ENCODE measurements at places on chromosomes 12 and 14.

GRCh38 chr12:92110083-92110640, 35.5 kb downstream of the BTG1 start:
- H3K36me3 ChIP-seq = no peaks in the 10 kb centered on the region
- no peaks in the 10 kb centered on the region for H3K27me3 ChIP-seq
- H3K4me3 ChIP-seq = no peak overlapping the region
- H3K4me1 ChIP-seq = peaks cover 17% of the 10 kb centered on the region
- H3K27ac ChIP-seq = no peak overlapping the region
- DNase-seq = no peak

- H3K36me3 ChIP-seq = no peaks in the 10 kb centered on the region
- H3K27ac ChIP-seq = no peak overlapping the region
- H3K27me3 ChIP-seq = peaks cover 19% of the 10 kb centered on the region
- no peak for DNase-seq
- peaks cover 14% of the 10 kb centered on the region for H3K4me1 ChIP-seq
- peak overlapping the region; percentile 39 for H3K4me3 ChIP-seq
Measured at GRCh38 chr14:36646664-36647416, 14.8 kb upstream of the PAX9 start.

- H3K36me3 ChIP-seq = no peaks in the 10 kb centered on the region
- H3K27ac ChIP-seq = no peak overlapping the region
- peaks cover 28% of the 10 kb centered on the region for H3K27me3 ChIP-seq
- H3K4me3 ChIP-seq = no peak overlapping the region
Measured at GRCh38 chr12:65681226-65681625, 143.1 kb upstream of the HMGA2 start.

GRCh38 chr14:72545411-72546311, 348.2 kb downstream of the DPF3 start:
- no peaks in the 10 kb centered on the region for H3K36me3 ChIP-seq
- no peak overlapping the region for H3K4me3 ChIP-seq
- no peaks in the 10 kb centered on the region for H3K27me3 ChIP-seq
- no peaks in the 10 kb centered on the region for H3K4me1 ChIP-seq
- DNase-seq = no peak
- H3K27ac ChIP-seq = no peak overlapping the region

GRCh38 chr12:124904306-124905098, 9.9 kb downstream of the UBC start:
- DNase-seq = peak; percentile 89
- no peaks in the 10 kb centered on the region for H3K27me3 ChIP-seq
- peak overlapping the region; percentile 33 for H3K27ac ChIP-seq
- no peaks in the 10 kb centered on the region for H3K36me3 ChIP-seq
- peaks cover 20% of the 10 kb centered on the region for H3K4me1 ChIP-seq

DNA sequence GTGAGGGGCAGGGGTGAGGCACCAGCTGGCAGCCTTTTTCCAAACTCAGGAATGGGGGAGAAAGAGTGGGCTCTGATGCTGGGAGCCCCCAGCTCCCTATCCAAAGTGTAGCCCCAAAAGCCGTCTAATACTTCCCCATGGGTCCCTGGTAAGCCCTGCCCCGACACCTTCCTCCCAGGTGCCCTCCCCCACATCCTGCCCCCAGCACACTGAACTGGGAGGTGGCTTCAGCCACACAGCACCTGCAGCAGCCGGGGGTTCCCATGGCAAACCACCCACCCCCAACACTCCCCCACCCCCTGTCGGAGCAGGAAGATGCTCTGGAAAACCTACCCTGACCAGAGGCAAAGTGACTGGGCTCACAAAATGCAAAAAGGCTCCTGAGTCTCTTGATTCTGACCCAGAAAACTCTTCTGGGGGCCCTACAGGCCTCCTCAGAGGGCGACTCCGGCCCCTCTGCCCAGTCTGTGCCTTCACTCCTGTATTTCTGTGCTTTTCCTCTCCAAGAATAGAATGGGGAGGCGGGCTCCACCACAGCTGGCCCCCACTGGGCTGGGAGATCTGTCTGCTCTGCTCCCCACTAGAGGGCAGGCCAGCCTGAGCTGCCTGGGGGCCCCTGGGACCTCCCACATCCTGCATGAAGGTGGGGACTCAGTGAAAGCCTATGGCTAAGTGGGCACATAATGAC, 81.6 kb downstream of the ITPK1 start:
- peaks cover 100% of the 10 kb centered on the region for H3K4me1 ChIP-seq
- peak overlapping the region; percentile 5 for H3K4me3 ChIP-seq
- no peaks in the 10 kb centered on the region for H3K36me3 ChIP-seq
- no peaks in the 10 kb centered on the region for H3K27me3 ChIP-seq

- H3K27ac ChIP-seq = no peak overlapping the region
- H3K4me3 ChIP-seq = no peak overlapping the region
- H3K36me3 ChIP-seq = no peaks in the 10 kb centered on the region
- H3K4me1 ChIP-seq = peaks cover 5% of the 10 kb centered on the region
- H3K27me3 ChIP-seq = no peaks in the 10 kb centered on the region
- peak; percentile 69 for DNase-seq
Measured at GRCh38 chr12:6039894-6040601, 84.4 kb downstream of the VWF start.

GRCh38 chr12:52211716-52212585, 20.1 kb upstream of the KRT80 start:
- no peaks in the 10 kb centered on the region for H3K36me3 ChIP-seq
- no peaks in the 10 kb centered on the region for H3K27me3 ChIP-seq

DNA sequence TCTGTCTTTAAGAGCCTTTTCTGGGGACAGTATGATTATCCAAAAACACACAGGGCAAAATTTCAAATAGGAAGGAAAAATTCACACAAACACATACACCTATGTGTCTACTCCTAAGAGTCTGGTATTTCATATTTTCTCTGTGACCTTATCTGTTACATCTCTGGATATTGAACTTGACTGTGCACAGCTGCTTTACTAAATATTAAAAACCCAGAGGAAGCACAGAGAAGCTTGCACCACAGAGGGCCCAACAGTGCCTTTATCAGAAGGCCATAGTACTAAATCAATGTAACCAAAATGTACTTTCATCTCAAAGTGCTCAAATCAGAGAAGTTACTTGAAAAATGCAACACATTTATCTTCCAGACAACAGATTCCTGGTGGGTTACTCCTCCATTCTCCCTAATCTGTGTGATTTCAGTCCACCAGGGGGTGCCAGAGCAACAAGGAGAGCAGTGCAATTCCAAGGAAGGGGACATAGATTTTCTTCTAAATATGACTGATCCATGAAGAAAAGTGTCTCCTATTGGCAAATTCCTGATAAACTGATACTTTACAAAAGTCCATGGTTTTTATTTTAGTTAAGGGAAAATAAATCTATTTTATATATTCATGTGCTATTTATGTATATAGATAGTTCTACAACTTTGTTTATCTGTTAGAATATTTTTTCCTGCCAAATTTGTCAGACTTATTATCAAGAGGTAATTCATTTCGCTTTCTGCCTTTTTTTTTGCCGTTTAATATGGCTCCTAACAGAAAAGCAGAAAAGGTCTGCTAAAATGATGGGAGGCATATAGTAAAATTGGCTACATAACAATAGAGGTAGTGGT, 617.6 kb downstream of the LRFN5 start:
- H3K4me3 ChIP-seq = no peak overlapping the region
- H3K36me3 ChIP-seq = no peaks in the 10 kb centered on the region
- no peaks in the 10 kb centered on the region for H3K27me3 ChIP-seq
- peak; percentile 42 for DNase-seq
- no peaks in the 10 kb centered on the region for H3K4me1 ChIP-seq

DNA sequence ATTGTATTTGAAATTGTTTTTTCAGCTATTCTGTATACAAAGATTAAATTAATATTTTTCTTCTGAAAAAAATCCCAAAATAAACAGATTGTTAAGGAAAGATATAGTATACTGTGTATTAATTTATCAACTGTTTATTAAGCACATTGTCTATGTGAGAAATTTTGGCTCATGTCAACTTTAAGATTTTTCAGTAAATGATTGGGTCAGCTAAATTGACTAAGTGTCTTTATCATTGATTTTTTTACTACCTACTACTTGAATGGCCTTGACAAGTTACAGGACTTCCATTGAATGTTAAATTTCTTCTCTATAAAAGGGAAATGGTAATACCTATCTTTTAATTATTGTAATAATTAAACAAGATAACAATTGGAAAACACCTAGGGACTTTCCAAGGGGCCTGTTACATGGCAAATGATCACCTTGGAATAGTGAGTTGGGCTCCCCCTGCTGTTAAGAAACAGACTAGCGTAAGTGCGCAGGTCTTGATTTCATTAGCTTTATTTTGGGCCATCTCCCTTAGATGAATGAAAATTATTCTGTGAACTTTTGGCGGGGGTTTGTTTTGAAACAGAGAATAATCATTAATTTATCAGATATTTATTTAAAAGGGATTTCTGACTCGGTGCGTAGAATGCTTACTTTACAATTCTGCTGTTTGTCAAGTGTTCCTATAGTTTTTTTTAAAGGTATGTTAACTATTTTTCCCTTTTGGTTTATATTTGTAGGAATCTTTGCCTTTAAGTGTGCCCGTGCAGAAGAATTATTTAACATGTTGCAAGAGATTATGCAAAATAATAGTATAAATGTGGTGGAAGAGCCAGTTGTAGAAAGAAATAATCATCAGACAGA, 14.5 kb upstream of the CCT2 start:
- H3K27me3 ChIP-seq = no peaks in the 10 kb centered on the region
- H3K27ac ChIP-seq = no peak overlapping the region
- no peak overlapping the region for H3K4me3 ChIP-seq
- peaks cover 56% of the 10 kb centered on the region for H3K36me3 ChIP-seq

- no peaks in the 10 kb centered on the region for H3K4me1 ChIP-seq
- H3K27ac ChIP-seq = no peak overlapping the region
- H3K27me3 ChIP-seq = no peaks in the 10 kb centered on the region
- no peak for DNase-seq
- no peak overlapping the region for H3K4me3 ChIP-seq
- H3K36me3 ChIP-seq = no peaks in the 10 kb centered on the region
Measured at GRCh38 chr12:18970603-18971002, 158.9 kb upstream of the PLEKHA5 start.

DNA sequence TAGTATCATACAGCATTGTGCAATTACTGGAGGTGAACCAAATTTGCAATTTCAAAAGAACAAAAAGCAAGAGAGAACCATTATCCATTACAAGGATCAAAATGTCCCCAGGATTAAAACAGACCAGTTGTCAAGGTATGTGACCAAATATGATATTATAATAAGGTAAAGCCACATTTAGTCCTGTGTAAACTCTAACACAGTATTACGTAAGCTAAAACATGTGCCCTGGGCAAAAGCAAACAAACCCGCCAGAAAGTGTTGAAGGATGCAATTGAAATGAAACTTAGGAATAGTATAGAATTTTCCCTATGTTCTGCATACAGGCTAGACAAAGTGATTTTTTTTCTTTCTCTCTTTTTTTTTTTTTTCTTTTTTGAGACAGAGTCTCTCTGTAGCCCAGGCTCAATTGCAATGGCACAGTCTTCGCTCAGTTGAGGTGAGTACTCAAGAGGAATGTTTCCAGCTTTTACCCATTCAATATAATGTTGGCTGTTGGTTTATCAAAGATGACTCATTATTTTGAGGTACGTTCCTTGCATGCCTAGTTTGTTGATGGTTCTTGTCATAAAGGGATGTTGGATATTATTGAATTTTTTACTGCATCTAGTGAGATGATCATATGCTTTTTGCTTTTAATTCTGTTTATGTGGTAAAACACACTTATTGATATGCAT, 137.1 kb upstream of the FOXG1 start:
- H3K36me3 ChIP-seq = no peaks in the 10 kb centered on the region
- H3K27ac ChIP-seq = no peak overlapping the region
- H3K4me3 ChIP-seq = no peak overlapping the region
- no peaks in the 10 kb centered on the region for H3K4me1 ChIP-seq
- no peak for DNase-seq

- no peak overlapping the region for H3K27ac ChIP-seq
- H3K27me3 ChIP-seq = peaks cover 11% of the 10 kb centered on the region
- H3K4me1 ChIP-seq = no peaks in the 10 kb centered on the region
- no peaks in the 10 kb centered on the region for H3K36me3 ChIP-seq
- H3K4me3 ChIP-seq = no peak overlapping the region
- no peak for DNase-seq
Measured at GRCh38 chr14:77985211-77985615, 185.0 kb upstream of the NRXN3 start.

DNA sequence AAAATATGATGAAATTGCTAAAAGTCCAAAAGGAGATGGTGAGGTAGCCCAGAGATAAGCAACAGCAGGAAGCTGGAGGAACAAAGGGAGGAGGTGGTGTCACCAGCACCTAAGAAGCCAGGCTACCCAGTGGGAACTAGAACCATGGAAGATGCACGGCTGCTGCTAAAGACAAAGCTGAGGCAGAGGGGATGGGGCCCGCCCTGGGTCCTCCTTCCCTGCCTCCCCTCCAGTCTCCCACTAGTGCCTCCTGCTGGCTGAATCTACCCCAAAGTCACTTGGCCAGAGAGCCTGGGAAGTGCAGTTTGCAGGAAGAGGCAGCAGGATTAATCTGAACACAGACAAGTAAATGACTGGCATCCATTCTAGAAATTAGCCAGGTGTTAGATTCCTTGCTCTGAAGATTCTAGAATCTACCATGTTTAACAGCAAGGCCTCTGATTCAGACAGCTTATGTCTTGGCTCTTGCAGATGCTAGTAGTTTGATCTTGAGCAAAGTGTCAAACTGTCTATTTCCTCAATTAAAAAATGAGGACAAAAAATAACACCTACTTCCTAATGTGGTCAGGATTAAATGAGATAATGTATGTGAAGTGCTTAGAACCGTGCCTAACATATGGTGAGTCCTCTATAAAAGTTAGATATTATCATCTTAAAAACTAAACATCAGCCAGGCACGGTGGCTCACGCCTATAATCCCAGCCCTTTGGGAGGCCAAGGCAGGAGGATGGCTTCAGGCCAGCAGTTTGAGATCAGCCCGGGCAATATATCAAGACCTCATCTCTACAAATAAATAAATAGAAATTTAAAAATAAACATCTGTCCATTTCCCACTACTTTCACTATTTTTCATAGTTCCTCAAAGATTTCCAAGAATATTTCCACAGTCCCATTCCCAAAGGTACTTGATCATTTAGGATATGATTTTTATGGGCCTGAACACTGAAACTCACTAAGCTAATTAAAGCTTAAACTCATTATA, 5.8 kb upstream of the LRP10 start:
- peaks cover 4% of the 10 kb centered on the region for H3K4me1 ChIP-seq
- H3K4me3 ChIP-seq = no peak overlapping the region
- no peaks in the 10 kb centered on the region for H3K27me3 ChIP-seq
- H3K27ac ChIP-seq = no peak overlapping the region

- no peaks in the 10 kb centered on the region for H3K27me3 ChIP-seq
- no peak overlapping the region for H3K27ac ChIP-seq
- no peaks in the 10 kb centered on the region for H3K36me3 ChIP-seq
- no peak overlapping the region for H3K4me3 ChIP-seq
- H3K4me1 ChIP-seq = no peaks in the 10 kb centered on the region
Measured at GRCh38 chr14:106547735-106548434, 1021.5 kb downstream of the TMEM121 start.

GRCh38 chr14:76926521-76927251, 100.5 kb downstream of the LRRC74A start:
- H3K27ac ChIP-seq = peak overlapping the region; percentile 76
- DNase-seq = no peak
- H3K27me3 ChIP-seq = no peaks in the 10 kb centered on the region
- no peak overlapping the region for H3K4me3 ChIP-seq
- H3K36me3 ChIP-seq = no peaks in the 10 kb centered on the region

- H3K4me3 ChIP-seq = peak overlapping the region; percentile 11
- H3K27me3 ChIP-seq = no peaks in the 10 kb centered on the region
Measured at GRCh38 chr14:95523815-95524448, 7.5 kb upstream of the SYNE3 start.

- no peaks in the 10 kb centered on the region for H3K36me3 ChIP-seq
- no peak for DNase-seq
- H3K4me3 ChIP-seq = no peak overlapping the region
- no peaks in the 10 kb centered on the region for H3K4me1 ChIP-seq
- H3K27ac ChIP-seq = no peak overlapping the region
Measured at GRCh38 chr14:90342327-90342726, 10.6 kb upstream of the NRDE2 start.
